DMS 273 treated with DMSO at 0.1 percent for 48 hours (cell line): ENCODE measurements at places on chromosomes 1 and 21.

GRCh38 chr21:46018615-46019014, 37.0 kb downstream of the COL6A1 start:
- no peak for DNase-seq

- no peak for DNase-seq
Observed at GRCh38 chr1:27588256-27589232, 15.4 kb downstream of the AHDC1 start.

GRCh38 chr1:237562242-237562823, 328.4 kb downstream of the ZP4 start:
- peak; percentile 45 for DNase-seq

DNA sequence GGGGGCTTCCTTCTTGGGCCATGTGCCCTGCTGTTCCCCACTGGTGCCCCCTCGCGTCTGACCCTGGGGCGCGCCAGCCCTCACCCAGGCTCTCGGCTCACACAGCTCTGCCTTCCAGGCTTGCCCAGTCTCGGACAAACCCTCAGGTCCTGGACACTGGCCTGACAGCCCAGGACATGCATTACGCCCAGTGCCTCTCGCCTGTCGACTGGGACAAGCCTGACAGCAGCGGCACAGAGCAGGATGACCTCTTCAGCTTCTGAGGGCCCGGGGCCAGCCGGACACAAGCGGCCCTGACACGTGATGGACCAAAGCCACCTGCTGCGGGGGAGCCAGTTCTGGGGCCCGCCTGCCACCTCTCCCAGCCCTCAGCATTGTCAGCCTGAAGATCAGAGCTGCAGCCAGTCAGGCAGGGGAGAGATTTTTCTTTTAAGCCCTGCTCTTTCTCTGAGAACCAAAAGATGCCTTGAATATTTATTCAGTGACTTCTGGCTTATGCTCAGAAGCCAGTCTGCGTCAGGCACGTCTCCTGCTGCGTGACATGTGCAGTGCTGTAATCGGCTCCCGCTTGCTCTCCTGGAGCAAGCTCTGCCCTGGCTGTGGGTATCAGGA, 23.4 kb downstream of the LDLRAP1 start:
- DNase-seq, result no peak

DNA sequence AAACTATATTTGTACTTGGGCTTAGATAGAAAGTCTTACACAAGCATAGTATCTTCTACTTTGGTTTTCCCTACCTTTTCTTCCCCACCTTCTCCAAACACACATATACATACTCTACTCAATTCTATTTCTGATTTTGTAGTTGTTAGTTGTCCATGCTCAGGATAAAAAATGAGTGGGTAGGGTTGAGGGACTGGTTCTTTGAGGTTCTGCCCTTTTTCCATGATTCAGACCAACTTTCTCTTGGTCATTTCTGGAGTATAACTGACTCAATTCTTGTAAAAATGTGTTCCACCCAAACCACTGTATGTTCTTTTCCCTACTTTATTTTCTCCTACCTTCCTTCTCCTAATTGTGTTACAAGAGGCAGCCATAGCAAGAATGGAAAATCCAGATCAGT, 3.3 kb downstream of the CFAP126 start:
- no peak for DNase-seq

DNA sequence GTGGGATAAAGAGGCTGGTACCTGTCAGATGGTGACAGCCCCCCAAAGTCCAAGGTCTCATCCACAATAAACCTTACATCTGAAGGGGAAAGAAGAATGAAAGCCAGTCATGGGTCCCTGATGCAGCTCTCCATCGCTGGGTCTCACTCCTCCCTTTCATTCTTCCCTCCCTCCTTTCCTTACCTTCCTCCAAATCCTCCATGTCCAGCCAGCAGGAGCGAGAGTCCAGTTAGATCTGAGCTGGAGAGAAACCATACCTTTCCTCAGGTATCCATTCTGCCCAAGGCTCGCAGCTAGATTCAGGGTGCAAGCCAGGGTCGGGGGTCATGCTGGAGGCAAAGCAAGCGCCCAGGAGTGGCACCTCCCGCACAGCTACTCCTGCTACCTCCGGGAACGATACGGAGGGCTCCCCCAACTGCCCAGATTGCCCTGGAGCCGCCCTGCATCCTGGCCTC, 421 bp downstream of the PSRC1 start:
- no peak for DNase-seq

GRCh38 chr1:178345238-178345637, 151.5 kb downstream of the CLEC20A start:
- DNase-seq, result no peak

- no peak for DNase-seq
Observed at GRCh38 chr1:203214871-203215270, 14.6 kb downstream of the CHIT1 start.
